Right cardiac atrium (tissue), 5 donors: ENCODE measurements at places on chromosomes 16 and 17.

GRCh38 chr17:36183001-36183971, 6.8 kb upstream of the TBC1D3B start:
- DNase-seq, result peak; percentile 73

DNA sequence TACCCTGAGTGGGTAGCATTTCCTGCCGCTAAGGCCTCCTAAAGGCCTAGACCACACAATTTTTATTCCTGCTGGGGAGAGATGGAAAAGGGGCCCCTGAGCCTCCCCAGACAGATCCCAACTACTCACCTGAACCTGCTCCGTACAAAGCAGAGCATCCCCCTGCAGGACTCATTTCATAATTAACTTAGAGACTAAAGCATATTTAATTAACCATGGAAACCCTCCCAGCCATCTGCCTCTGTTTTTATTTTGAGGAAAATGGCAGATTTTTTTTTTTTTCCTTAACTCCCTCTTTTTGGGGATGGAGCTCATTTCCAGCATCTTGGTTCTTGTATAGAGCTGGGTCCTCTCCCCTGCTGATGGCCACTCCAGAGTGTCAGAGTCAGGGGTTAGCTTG, 96.5 kb upstream of the CRHR1 start:
- no peak for DNase-seq

DNA sequence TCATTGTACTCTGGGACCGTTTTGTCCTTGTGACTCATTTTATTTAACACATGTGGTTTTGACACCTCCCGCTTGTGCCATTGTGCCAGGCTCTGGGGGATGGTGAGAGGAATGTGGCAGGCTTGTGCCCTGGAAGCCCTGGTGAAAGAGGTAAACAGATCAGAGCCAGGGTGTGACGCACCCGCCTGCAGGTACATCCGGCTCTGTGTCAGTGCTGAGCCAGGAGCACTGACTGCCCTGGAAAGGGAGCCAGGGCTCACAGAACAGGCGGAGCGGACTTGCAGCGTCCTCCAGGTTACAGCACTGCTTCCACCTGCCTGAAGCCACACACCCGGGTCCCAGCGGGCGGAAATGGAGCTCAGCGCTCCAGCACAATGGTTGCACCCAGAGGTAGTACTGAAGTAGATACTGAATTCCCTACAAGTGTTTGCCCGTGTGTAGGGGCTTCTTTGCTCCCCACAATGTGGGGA, 30.6 kb downstream of the CDRT15 start:
- peak; percentile 84 for DNase-seq

- DNase-seq, result peak; percentile 78
Measured at GRCh38 chr17:28716740-28717577, 709 bp downstream of the RAB34 start.

DNA sequence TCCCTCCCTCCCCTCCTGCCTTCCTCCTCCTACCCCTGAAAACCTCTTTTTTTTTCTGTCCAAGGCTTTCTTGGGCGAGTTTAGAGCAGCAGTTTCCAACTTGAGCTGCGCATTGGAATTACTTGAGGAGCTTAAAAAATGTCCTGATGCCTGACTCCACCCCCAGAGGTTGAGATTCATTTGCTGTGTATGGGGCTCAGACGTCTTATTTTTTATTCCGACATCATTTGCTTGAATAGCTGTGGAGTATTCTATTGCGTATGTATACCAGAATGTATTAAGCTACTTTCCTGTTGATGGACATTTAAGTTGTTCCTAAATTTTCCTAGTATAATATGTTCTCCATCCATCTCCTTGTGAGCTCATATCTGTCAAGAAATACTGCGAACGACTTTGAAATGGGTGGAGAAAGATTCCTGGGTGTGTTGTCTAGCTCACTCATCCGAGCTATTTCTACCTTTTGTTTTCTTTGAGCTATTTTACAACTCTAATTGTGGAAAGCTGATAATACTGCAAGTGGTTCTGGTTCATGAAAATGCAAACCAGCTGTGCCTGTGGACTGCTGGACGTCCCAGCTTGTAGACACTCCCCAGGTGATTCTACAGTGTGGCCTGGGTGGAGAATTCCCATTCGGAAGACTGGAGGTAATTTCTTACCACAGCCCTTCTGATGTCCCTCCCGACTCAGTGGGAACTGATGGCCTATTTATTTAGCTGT, 40.5 kb downstream of the CMIP start:
- DNase-seq, result no peak

GRCh38 chr16:11073407-11073999, 129.1 kb downstream of the CLEC16A start:
- DNase-seq, result no peak

DNA sequence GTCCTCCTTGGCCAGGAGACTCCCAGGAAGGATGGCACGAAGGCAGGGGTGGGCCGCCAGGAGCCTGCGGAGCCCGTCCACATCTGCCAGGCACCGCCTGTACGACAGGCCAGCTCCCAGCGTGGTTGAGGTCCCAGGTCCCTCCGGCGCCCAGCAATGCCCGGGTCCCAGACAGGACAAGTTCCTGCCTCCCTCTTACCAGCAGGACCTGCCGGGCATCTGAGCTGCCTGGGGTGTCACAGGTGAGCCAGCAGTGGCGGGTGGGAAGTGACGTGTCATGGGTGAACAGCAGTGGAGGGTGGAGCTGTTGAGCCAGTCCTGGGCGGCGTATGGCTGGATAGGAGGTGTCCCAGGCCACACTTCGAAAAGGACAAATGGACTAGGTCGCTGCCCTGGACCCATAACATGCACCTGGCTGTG, 15.7 kb upstream of the BAHCC1 start:
- DNase-seq, result no peak

GRCh38 chr16:27764869-27765675, 215.1 kb downstream of the KATNIP start:
- DNase-seq, result no peak
